ENCODE measurements at places on chromosomes 6 and 20.

DNA sequence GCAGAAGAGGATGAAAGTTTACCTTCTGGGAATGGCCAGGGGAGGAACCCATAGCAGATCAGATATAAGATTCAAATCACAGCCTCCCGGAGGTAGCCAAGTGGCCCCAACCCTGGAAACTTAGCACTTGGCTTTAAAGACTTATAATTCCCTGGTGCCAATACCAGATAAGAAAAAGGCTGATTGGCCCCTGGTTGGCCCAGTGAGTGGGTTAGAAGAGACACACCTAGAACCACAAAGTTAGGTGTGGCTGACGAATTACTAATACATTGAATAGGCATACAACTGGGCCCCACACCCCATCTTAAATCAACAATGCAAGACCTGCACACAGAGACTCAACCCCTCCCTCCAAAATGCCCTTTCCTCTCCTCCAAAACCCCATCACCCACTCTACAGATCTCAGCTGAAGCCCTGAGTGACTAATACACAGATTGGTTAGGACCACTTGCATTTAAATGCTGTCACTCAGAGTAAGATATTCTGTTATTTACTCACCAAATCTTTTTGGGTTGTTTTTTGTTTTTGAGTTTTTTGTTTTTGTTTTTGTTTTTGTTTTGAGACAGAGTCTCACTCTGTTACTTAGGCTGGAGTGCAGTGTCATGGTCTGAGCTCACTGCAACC is 315.4 kb upstream of the JARID2 start:
- DNase-seq, result no peak

DNA sequence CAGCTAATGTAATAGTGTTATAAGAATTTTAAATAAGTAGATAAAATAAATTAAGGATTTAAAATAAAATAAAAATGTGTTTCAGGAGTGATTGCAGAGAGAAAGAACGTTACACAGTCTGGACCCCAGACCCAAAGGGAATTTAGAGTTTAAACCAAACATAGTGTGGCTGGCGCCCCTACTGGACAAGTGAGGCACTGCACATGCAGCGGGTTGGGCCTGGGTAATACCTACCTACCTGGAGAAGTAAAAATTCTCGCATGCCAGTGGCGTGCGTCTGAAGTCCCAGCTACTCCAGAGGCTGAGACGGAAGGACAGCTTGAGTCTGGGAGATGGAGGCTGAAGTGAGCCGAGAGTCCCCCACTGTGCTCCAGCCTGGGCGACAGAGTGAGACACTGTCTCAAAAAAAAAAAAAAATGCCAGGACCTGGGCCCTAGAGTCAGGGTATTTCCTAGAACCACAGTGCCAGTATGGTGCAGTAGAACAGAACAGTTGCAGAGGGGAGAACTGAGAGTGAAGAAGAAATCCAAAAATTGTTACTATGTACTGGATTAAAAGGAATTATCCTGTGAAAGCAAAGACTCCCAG is 71.4 kb upstream of the TCF21 start:
- no peak for DNase-seq

GRCh38 chr20:63738687-63739129 is 868 bp upstream of the SLC2A4RG start:
- DNase-seq, result no peak

- no peak for DNase-seq
Measured at GRCh38 chr6:76120302-76120701, 47.8 kb upstream of the IMPG1 start.

DNA sequence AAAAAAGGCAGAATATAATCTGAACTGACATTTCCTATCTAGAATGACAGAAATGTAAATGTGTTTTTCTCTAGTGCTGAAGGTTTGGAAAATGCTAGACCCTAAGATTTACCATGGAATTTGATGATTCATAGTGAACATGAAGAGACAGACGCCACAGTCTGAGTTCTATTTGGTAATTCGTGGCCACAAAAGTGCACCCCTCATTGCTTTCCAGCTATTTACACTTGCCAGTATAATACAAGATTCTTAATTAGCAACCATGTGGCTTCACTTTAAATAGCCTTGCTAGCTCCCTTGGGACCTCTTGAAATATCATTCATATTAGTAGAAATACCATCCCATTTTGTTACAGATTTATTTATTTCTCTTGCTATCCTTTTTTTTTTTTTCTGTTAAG is 636.8 kb downstream of the PRKN start:
- no peak for DNase-seq

DNA sequence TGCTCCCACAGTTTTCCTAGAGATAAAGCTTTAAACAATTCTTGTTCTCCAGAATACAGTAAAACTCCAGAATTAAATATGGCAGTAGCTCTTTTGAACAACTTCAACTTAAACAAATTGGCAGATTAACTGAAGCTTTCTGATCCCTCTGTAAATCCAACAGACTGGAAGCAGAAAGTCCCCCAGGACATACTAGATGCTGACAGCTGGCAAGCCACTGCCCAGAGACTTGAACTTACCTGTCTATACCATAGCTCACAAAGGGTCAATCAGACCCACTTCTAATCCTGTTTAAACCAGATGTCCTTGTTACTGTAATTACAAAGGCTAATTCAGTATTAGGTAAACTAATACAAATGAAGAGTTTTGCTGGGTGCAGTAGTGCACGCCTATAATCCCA is 12.3 kb downstream of the GPLD1 start:
- no peak for DNase-seq

- no peak for DNase-seq
Measured at GRCh38 chr20:47164140-47164539, 192.4 kb downstream of the ZMYND8 start.

DNA sequence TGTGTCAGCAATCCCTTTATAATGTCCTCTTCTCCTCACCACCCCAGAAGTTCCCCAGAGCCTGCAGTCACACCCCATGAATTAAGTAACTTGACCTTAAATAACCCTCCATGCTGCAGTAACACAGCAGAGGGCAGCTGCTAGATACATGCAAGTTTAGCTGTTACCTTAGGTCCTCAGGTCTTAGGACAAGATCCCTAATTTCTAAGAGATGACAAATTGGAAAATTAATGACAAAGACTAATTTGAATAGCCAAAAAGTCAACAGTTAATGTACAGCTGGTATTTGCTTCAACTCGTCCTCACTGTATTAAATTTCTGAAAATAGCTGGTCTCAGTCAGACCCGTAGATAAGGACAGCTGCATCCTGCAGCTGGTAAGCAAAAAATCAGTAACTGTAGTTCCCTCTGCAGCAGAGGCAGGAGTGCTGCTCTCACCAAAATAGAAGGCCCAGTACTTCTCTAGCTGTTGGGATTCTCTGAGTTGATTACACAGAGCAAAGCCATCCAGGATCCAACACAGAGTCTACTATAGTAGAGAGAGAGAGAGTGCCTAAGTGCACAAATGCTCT is 62.4 kb downstream of the TNFRSF21 start:
- DNase-seq, result no peak

DNA sequence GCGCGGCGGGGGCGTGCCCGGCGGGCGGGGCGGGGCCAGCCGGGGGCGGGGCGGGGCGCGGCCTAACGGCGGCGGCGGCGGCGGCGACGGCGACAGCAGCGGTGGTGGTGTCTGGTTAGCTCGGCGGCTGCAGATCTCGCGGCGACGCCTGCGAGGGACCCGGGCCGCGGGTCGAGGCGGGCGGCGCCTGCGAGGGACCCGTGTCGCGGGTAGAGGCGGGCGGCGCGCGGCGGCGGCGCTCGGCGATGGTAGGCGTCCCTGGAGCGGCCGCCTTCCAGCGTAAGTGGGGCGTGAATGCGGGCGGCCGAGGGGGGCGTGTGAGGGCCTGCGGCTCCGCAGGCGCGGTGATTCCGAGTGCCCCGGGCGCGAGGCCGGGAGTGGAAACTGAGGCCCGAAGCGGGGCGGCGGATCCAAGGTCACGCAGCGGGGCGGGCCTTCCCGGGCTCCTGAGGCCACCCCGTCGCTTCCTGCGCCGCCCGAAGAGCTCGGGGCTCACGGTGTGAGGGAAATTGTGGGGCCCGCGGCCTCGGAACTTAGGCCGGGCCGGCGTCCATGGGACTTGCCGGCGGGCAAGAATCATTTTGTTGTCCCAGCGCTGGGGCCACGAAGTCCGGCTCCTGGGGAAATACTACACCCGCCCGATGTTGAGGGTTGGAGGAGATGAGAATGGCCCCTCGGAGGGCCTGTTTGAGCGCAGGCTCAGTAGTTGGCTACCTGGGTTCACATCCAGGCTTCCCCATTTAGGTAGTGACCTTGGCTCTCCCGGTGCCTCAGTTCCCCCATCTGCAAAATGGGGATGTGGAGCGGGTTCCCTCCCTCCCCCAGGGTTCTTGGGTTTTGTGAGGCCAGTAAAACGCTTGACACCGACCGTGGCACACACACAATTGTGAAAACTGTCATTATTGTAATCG is at the start of gene CBFA2T2:
TSS of gene CBFA2T2 (plus strand) at position 74 of the 911 bp plus-strand sequence. CDS start at position 246, 172 bp downstream.
- no peak for DNase-seq

DNA sequence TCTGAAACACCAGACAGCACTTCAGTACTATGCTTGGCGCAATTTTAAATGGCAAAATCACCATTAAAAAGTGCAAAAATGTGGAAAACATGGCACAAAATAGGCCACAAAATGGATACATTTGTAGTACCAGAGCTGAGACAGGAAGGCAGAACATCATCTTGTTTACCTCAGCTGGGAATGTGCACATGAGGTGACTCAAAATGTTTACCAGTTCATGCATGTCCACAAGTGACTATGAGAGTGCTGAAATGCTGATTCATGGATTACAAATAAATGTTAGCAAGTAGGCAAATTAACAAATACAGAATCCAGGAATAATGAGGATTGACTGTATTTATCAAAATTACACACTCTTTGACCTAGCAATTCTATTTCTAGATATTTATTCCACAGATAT is 201.6 kb downstream of the ISM1 start:
- no peak for DNase-seq

GRCh38 chr6:43716099-43716498 is 28.5 kb upstream of the MRPS18A start:
- DNase-seq, result no peak

DNA sequence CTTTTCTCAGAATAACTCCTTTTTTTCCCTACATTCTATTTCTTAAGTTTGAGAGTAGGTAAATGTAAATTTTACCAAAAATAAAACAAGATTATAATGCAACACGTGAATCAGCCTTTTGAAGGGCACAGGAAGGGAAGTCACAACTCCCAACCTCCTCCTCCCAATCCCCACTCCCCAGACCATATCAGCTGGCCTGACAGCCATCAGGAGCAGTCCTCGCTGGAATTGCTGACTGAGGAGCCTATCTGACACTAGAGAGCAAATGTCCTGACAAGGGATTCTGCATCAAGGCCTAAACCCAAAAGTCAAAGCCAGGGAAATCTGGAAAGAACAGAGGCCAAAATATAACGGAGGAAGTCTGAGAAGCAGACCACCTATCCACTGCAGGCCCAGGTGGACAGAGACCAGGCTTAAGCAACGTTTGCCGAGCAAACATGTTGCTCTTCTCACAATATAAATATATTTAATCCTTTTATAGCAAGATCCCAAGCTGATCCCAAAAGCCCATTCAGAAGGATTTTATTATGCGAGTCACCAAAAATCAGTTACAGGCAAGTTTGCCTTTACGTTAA is 2.5 kb downstream of the RRAGD start:
- no peak for DNase-seq

- no peak for DNase-seq
Measured at GRCh38 chr6:134956032-134956431, 6.1 kb upstream of the ALDH8A1 start.

- DNase-seq, result no peak
Measured at GRCh38 chr6:151096691-151097606, 142.8 kb upstream of the AKAP12 start.

DNA sequence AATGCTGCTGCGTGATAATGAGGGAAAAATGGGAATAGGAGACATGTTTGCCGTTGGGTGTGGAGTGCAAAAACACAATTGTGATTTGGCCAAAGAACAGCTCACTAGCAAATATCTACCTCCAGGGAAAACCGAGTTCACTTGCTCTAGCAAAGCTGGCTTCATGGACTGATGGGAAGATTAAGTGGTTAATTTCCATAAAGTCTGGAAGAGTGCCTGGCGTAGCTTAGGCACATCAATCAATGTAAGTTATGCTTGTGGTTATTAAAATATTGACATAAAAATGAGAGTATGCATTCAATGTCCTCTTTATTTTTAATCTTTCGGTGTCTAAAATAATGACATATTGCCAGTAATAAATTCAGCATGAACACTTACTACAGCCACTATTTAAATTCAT is 267.5 kb downstream of the SMOC2 start:
- no peak for DNase-seq

GRCh38 chr6:39419607-39420006 is 97.1 kb upstream of the KCNK16 start:
- no peak for DNase-seq

GRCh38 chr20:12984863-12985262 is 23.9 kb upstream of the SPTLC3 start:
- DNase-seq, result no peak

DNA sequence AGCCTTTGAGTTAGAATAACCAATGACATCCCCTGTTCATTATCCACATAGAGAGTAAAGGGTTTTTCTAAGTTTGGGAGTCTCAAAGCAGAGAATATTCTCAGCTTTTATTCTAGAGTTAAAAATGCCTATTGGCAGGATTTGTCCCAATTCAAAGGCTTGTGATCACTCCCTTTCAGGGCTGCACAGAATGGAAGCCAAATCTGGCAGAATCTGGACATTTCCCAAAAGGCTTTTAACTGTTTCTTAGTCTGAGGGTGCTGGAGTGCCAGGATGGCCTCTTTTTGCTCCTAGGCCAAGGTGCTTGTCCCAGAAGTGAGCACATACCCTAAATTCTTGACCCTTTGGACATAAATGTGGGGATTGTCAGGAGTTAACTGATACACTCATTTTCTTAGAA is 556.6 kb downstream of the DOK5 start:
- no peak for DNase-seq

- no peak for DNase-seq
Measured at GRCh38 chr6:40915165-40915564, 123.9 kb downstream of the UNC5CL start.

- no peak for DNase-seq
Measured at GRCh38 chr6:35058358-35058675, 82.8 kb downstream of the TCP11 start.

GRCh38 chr6:143059663-143060353 is 881 bp upstream of the AIG1 start:
- no peak for DNase-seq

DNA sequence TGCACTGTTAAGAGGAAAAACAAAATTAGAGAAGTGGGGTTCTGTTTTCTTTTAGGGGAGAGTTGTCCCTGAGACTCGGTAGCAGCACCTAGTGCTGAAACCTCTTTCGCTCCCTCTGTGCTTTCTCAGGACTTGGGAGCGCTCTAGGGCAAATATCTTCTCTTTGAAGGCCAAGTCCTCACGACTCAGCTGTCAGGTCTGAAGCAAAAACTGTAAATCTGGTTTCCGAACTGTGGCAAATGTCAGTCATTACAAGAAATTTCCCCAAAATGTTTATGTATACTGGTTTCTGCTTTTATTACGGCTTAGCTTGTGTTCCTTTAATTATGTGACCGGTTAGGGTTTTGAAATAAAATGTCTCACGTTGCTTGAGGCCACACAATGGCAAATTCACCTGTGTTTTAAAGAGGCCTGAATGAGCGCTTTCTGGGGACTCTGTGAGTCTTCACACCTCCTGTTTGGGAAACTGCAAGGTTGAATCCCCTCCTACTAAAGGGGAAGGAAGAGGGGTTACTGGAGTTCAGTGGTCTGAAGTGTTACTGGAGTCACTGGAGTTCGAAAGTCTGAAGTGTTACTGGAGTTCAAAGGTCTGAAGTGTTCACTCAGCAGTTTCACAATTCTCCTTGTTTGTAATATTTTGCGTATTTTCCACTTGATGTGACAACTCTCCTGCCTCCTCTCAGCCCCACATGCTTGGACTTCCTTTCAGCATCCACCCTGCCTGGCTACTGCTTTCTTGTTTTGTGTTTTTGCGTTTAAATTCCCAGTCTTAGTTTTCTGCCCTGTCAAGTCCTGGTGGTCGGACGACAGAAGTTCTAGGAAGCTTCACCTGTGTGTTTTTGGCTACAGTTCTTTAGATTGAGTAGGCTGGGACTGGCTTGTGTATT is 1.6 kb downstream of the SMPDL3A start:
- DNase-seq, result no peak
